ENCODE measurements at places on chromosomes 5 and 9.

DNA sequence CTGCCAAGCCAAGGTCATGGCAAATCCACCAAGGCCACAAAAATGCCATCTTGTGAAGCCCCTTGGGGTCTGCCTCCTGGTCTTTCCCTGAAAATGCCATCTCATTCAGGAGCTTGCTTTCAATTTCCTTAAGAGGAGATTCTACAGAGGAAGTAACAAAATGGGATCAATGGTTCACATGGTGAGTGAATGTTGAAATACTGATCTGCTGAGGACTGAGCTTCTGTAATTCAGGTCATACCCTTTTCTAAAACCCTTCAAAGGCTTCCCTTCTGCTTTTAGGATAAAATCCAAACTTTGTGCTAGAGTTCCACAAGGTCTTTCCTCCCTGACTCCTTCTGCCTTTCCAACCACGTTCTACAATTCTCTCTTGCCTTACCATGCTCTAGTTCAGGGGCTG is 24.7 kb upstream of the NR3C1 start:
- DNase-seq, result no peak

- DNase-seq, result no peak
These were observed 11.6 kb upstream of the SUSD1 start for GRCh38 chr9:112186695-112187094.

DNA sequence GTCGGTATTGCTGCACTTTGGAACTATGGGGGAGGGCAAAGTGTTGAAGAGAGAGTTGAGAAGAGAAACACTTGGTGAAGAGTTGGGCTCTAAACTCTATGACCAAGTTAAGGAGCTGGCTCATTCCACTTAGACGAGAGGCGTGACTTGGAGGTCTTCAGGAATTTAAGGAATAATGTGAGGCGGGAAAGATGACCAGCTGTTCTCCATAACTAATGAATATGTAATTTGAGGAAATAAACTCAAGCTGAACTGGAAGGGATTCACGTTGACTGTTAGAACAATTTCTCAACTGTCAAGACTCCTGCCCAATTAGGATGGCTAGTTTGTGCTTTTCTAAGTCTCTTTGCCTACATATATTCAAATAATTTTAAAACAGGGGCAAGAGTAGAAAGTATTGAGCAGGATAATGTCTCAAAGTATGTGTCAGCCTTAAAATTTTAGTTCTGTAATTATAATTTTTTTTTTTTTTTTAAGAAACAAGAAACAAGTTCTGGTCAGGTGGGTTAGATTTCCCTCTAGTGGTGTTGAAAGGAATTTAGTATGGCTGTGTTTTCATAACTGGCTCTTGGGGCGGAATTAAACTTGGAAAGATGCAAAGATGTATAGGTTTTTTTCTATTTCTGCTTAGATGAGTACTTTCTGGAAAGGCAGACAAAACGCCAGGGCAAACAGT is 33.4 kb downstream of the TMEM252 start:
- no peak for DNase-seq

- no peak for DNase-seq
These were observed 150.0 kb downstream of the CDC42SE2 start for GRCh38 chr5:131413605-131414559.

- no peak for DNase-seq
These were observed 82.9 kb downstream of the C5orf15 start for GRCh38 chr5:133885566-133885965.

DNA sequence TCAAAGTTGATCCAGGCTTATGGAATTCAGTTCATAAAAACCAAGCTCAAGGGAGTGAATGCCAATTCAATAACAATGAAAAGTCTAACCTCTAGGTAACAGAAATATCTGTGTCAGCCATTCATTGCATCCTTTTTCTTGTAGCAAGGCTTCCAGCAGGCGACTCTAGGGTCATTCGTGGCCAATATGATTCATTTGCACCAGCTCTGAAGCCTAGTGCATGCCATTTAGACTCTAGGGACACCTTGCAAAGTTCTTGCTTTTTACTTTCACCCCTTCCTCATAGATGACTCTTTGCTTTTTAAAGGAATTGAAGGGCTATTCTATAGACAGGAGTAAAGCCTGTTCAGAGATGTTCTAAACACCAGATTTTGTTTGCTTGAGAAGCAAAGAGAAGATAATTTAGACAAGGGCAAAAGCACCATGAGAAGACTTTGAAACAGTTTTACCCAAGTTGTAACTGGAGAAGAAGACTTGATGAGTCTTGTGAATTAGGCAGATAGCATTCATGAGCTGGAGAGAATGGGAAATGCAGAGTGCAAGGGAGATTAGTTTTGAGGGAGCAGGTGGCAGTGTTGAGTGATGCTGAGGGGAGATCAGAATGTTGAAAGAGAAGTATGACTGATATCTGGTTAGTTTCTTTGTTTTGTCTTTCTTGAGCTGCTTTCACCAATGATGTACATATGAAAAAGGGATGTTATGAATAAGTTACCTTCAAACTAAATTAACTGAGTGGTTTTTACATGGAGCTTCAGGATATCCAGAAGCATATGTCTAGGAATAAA is 94.5 kb downstream of the F2RL2 start:
- no peak for DNase-seq

DNA sequence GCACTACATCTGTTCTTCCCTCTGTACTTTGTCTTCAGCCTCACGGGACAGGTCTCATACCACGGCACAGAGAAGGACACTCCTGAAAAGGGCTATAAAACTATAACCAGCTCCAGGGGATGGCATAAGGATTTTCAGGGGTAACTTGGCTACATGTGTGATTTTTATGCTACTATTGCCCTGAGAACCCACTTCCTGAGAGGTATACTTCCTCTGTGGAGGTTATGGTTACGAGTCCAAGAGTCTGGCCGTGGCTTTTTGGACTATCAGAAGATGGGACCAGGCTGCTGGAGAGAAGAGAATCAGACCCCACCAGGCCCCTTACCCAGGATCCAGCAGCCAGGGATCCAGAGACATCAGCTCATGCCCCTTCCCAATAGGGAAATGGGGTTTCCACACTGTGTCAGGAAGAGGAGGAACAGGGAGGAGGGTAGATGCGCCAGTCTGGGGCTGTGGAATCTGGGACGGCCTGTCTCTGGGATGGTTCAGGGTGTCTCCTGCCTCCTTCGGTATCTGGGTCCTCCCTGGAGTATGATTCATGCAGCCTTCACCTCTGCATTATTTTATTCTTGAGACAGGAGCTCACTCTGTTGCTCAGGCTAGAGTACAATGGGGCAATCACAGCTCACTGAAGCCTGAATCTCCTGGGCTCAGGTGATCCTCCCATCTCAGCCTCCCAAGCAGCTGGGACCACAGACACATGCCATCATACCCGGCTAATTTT is 29.7 kb downstream of the WHRN start:
- no peak for DNase-seq

DNA sequence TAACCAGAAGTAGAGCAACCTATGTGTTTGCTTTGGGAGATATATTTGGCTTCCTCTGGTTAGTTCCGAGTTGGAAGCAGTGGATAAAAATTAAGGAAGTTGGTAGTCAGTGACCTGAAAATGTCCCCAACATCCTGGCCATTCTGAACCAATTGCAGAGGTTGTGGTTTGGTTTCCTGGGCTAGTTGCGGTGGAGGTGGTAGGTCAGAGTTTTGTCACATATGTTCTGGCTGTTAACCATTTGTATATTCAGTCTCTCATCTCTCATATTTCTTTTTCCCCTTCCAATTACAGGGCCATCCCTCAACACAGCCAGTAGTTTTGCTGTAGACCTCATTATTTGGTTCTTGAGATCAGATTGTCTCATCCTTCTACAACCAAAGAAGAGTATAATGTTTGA is 1026.9 kb downstream of the PTPRD start:
- no peak for DNase-seq

DNA sequence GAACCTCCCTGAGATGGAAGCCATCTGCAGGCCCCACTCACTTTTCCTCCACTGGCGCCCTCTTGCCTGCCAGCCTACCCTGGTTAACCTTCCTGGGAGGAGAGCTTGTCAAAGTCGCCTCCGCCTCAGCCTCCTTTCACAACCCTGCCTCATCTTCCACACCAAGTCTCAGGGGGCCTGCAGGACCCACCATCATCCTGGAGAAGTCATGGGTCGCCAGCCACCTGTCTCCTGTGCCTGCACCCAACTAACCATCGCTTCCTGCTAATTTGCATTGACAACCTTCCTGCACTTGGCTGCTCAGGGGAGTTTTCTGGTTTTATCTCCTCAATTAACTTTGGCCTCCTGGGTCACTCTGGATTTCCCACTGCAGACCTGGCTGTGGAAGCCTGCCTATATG is 52.8 kb upstream of the GRHPR start:
- no peak for DNase-seq

DNA sequence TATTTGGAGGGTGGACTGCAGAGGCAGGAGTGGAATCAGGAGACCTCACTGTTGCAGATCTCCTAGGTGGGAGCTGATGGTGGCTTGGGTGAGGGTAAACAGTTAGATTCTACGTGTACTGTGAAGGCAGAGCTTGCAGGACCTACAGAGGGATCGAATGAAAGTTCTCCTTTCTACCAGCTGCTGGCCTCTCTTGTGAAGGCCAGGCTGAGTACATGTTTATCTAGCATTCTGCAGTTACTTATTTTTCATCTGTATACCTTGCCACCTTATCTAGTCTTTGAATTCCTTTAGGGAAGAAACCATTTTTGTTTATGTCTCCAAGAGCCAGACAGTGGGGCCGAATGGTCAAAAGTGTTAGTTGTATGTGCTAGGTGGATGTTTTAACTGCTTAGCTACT is 57.6 kb downstream of the PTTG1 start:
- no peak for DNase-seq

GRCh38 chr9:27276193-27277030 is 20.5 kb downstream of the EQTN start:
- DNase-seq, result no peak

- DNase-seq, result no peak
These were observed 630.5 kb downstream of the ANXA1 start for GRCh38 chr9:73782166-73782565.

- DNase-seq, result no peak
These were observed 4.9 kb downstream of the SMIM3 start for GRCh38 chr5:150783422-150783928.

DNA sequence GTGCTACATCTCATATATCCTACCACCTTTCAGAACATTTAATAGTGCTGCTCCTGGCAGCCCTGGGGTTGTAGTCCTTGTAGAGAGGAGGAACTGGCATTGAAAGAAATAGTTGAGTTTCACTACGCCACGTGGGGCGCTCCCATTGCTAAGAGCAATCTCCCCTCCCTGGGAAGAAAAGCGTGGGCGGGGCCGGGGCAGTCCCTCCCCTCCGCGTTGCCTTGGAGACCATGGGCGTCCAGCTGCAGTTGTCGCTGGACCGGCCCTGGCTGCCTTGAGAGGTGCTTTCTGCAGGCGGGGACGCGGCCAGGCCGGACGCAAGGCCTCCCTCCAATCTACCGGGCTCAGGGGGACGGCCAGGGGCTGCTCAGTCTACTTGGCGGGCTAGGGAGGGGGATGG is 368 bp upstream of the CCDC180 start:
- DNase-seq, result no peak

DNA sequence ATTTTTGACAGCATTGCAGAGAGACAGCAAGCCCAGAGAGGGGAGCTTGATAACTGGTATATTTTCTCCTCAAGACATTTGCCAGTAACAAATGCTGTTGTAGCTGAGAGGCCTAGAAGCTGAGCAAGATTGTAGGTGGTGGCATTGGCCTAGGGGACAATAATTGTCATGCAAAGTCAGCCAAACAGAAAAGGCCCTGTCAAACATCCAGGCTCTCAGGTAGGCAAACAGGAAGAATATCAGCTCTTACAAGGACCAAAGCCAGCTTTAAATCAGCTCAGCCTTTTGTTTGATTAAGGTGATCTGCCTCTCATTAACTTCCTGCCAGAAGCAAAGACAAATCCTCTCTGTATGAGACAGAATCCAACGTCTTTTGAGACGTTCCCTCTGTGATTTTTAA is 29.7 kb upstream of the BARX1 start:
- no peak for DNase-seq

DNA sequence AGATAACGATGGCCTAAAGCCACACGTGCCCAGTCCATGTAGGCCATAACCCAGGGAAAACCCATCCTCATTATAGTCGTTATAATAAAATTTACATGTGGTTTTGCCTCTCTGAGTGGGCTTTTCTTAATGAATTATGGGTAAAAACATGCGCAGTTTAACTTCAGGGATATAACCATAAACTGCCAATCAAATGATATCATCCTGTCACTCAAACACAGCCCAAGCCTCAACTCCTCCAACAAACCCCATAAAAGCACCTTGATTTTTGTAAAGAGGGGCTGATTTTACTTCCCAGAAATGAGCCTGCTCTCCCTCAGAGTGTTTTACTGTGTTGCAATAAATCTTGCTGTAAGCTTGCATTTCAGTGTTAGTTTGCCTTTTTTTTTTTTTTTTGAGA is 15.8 kb upstream of the SETX start:
- no peak for DNase-seq

DNA sequence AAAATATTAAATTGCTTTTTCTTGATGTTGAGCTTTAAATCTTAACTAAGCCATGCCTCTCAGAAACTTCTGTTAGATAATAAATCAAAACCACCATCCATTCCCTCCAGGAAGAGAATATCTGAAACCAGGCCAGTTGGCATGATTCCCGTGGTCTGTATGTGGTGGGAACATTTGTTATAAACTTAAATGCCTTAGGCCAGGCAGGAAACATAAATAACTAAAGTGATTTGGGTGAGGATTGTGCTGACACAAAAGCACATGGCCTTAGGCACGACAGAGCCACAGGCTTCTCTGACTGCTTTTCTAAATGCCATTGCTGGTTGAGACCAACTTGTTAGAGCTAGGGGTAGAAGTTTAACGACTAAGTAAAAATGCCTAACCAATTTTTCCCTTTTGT is 255.9 kb downstream of the GABRG2 start:
- no peak for DNase-seq

- no peak for DNase-seq
These were observed 133.9 kb downstream of the MUSK start for GRCh38 chr9:110802416-110803035.

GRCh38 chr9:69762527-69762926 is 2.7 kb upstream of the PTAR1 start:
- no peak for DNase-seq

DNA sequence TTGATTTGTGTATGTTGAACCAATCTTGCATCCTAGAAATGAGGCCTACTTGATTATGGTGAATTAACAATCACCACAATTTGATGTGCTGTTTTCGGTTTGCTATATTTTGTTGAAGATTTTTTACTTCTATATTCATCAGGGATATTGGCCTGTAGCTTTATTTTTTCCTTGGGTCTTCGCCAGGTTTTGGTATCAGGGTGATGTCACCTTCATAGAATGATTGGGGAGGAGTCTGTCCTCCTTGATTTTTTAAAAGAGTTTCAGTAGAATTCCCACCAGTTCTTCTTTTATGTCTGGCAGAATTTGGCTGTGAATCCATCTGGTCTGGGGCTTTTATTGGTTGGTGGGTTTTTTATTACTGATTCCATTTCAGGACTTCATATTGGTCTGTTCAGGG is 115.2 kb downstream of the CPLANE1 start:
- no peak for DNase-seq

DNA sequence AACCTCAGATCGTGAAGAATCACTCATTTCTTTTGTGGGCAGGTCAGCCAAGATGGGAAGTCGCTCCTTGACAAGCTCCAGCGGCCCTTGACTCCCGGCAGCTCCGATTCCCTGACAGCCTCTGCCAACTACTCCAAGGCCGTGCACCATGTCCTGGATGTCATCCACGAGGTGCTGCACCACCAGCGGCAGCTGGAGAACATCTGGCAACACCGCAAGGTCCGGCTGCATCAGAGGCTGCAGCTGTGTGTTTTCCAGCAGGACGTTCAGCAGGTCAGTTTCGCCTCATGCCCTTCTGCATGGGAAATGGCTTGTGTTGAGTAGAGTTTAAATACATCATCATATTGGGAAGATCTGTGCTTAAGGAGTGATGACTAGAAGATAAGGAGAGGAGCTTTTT is 173.3 kb downstream of the TRIO start:
- no peak for DNase-seq
